ENCODE measurements at places on chromosomes 5 and 9.
A peak's percentile ranks its signal among the peaks of the same experiment; 100 is the strongest.

- peak; percentile 44 for DNase-seq
These were observed 938 bp downstream of the NINJ1 start for GRCh38 chr9:93132946-93133680.

GRCh38 chr5:91111473-91112238 is 271.5 kb downstream of the ARRDC3 start:
- no peak for DNase-seq

DNA sequence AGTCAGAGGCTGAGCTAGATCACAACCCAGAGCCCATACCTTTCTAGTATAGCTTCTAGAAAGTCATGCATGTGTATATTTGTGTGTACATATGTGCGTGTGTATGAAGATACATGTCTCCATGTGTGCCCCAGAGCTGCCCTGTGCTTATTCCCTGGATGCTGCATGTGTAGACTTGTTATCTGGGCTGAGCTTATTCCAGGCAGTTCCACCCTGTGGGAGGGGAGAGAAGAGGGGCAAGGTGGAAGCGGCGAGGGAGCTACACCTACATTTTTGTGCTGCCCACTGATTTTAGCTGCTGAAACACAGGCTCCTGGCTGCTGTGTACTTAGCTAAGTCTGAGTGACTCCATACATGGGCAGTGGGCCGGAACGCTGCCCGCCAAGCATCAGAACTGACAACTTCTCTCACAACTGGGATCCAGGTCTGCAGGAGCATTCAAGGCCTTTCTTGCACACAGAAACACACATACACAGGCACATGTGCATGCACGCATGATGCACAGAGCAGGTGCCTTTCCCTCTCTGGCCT is 38.0 kb upstream of the XPA start:
- no peak for DNase-seq

- no peak for DNase-seq
These were observed 318.6 kb upstream of the RGMB start for GRCh38 chr5:98454904-98455303.

GRCh38 chr5:108615216-108615615 is 132.5 kb upstream of the FER start:
- no peak for DNase-seq
